Pancreas (tissue), 10 donors: ENCODE measurements at places on chromosomes 2 and 18. TPM values are rescaled to one million over a fixed set of nuclear protein-coding genes. Genes with fewer than 3 reads are reported as not detected.

DNA sequence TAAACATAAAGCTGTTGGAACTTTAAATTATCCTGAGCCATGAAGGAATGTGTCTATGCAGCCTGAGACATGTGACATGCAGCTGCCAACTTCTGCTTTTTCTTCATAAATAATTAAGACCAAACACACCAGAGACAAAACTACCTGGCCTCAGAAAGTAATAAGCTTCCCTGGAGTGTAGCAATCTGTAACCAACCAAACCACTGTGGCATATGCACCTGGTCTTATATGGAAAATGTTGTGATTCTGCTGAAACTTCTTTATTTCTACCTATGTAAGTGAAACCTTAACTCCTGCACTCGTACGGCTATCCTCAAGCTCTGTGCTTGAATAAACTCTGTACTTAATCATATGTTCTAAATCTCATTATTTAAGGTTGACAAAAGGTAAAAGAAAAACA, 515.0 kb downstream of the TMEM182 start:
- DNase-seq: no peak

DNA sequence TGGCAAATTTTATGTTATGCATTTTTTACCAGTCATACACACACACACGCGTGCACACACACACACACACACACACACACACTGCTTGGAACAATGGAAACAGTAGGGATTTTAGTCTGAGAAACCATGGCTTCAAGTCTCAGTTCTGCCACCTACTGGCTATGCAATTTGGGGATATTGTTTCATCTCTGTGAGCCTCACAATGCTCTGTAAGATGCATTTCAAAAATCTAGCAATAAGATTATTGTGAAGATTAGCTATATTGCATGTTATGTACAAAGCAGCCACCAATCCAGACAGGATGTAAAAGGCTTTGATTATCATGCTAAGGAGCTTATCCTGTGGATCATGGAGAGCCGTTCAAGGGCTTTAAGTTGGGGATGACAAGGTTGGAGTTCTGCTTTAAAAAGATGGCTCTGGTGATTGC, 401.4 kb downstream of the NBAS start:
- DNase-seq: no peak

Gene ERMN
- 0.54 TPM for polyA plus RNA-seq

DNA sequence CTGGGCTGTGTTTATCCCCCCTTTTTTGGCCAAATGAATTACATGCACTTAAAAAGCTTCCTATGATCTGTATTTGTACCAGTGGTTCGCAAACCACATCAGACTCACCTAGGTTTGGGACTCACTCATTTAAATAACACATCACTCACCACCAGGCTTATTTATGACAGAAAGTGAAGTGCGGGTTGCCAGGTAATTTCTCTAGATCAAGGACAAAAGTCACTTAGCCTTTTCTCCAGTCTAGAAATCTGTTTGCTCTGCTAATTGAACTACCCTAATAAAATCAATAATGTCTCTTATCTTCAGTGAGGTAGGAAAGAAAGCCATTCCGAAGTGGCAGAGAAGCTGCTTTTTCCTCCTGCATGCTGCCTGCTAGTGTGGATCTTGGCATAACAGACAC, 88.1 kb upstream of the SLC8A1 start:
- DNase-seq: no peak

Gene CYRIA
- polyA plus RNA-seq: 0.65 TPM

Gene RAB11FIP5
- polyA plus RNA-seq: 10.1 TPM

Gene TTC31
- 18.1 TPM for polyA plus RNA-seq

Gene SMYD5
- 17.0 TPM for polyA plus RNA-seq

Gene MEIS1
- polyA plus RNA-seq: 41.3 TPM
